ENCODE measurements at places on chromosomes 7 and 10.
A peak's percentile ranks its signal among the peaks of the same experiment; 100 is the strongest.

- DNase-seq: no peak
Observed at GRCh38 chr10:20871970-20872369, 25.1 kb downstream of the NEBL start.

DNA sequence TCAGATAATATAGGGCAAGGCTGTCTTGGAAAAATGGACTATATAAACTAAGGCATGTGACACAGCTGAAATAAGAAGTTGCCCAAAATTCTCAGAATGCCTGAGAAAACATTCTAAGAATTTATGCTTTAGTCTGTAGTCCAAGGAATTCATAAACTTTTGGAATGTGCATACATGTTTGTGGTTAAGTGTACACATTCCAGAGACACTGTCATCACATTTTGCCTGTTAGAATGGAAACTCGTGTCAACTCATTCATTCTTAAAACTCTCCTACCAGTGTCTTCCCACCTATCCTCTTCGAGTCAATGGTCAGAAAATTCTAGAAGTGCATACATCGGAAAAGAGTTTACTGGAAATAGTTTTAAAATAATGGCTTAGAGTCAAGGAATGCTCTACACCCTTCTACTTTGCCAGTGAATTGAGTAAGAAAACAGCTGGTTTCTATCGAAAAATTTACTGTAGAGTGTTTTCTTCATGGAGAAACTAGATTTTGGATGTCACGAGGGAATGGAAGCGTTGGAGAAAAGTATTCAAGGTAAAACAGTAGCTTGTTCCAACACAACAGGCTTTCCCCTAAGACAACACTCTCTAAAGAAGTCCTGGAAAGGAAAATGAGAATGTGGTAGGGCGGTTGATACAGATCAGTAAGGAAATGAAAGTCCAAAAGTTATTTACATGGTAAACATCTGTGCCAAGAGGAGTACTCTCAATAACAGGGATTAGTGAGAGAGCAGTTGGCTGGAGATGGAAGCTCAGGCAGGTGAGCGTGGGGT is 1177.6 kb upstream of the C7orf33 start:
- DNase-seq: no peak

DNA sequence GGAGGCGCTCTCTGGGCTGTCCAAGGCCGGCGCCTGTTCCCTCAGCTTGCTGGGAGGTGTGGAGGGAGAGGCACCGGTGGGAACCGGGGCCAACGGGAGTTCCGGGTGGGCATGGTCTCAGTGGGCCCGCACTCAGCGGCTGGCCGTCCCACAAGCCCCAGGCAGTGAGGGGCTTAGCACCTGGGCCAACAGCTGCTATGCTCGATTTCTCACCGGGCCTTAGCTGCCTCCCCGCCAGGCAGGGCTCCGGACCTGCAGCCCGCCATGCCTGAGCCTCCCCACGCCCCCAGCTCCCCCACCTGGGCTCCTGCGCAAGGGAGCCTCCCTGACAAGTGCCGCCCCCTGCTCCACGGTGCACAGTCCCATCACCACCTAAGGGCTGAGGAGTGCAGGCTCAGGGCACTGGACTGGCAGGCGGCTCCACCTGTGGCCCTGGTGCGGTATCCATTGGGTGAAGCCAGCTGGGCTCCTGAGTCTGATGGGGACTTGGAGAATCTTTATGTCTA is 276.5 kb downstream of the SH2D4B start:
- no peak for DNase-seq

GRCh38 chr10:30562787-30563186 is 66.8 kb downstream of the LYZL2 start:
- DNase-seq: no peak

DNA sequence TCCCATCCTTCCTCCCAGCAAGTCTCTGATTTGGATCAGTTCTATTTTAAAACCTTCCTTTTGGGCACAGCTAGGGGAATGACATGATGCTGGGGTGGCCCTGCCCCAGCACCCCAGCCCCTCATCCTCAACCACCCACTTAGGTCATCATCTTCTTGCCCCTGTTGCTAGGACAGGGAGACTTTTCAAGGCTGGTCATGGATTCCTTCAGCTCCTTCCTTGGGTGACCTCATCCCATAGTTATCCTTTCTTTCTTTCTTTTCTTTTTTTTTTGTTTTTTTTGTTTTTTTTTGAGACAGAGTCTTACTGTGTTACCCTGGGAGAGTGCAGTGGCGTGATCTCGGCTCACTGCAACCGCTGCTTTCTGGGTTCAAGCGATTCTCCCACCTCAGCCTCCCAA is 127.2 kb downstream of the WDFY4 start:
- no peak for DNase-seq

DNA sequence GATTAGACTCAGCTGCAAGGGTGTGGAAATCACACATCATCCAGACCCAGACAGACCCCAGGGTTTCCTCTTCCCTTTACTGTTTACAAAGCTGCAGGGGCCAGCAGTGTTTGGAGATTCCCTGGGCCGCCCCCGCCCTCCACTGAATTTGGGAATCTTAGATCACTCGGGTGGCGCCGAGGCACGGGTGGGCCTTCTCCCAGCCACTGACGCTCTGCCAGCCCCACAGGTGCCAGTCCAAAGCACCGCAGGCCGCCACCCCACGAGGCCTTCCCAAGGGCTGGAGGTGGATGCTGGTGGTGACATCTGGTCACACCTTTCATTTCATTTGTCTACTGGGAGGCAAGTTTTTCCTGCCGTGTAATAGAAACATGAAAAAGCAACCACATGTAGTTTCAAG is 439.4 kb upstream of the FOXK1 start:
- no peak for DNase-seq

DNA sequence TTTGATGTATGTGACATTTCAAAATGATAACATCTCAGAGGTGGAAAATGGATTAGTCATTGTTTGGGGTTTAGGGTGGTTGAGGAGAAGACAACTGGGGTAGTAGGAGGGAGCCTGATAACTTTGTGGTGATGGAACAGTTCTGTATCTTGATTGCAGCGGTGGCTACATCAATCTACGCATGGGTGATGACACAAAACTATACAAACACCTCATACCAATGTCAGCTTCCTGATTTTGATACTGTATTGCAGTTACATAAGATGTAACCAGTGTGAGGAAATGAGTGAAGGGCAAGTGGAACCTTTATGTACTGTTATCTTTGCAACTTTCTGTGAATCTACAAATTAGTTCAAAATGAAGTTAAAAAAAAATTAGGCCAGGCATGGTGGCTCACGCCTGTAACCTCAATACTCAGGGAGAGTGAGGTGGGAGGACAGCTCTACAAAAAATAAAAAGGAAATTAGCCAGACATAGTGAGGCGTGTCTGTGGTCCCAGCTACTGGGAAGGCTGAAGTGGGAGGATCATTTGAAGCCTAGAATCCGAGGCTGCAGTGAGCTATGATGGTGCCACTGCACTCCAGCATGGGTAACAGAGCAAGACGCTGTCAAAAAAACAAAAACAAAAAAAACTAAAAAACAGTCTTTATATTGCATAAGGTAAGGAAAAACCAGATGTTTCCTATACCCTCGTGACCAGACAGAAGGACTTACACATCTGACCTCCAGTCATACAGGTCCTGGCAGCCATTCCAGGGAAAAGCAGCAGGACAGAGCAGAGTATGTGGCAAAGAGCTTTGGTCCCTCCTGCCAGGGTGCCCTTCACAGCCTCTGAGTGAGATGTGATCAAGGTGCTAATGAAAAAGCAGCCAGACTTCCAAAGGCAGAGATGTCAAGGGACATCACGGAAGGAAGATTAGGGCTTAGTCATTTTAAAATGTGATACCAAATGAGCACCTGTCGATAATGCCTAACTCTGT is 50.8 kb downstream of the CYTH3 start:
- peak; percentile 14 for DNase-seq

GRCh38 chr7:139620676-139621344 is 97.3 kb downstream of the CLEC2L start:
- DNase-seq: no peak

GRCh38 chr7:151885202-151885580 is 8.3 kb upstream of the PRKAG2 start:
- no peak for DNase-seq

DNA sequence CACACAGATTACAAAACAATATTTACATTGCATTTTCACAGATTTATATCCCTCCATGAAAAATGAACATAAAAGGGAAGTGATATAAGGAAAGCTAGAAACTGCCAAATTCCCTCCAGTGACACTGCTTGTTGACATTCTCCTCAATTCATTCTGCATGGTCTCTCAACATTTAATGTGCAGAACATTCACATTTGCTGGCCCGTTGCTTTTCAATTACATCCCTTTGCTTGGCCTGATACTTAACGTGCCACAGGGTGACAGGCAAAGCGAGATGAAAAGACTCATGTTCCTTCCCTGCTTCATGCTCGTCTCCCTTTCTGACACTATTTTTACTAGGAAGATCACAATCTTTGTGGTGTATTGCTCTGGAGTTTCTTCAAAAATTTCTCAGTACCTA is 1019.7 kb upstream of the LRRN3 start:
- DNase-seq: no peak

DNA sequence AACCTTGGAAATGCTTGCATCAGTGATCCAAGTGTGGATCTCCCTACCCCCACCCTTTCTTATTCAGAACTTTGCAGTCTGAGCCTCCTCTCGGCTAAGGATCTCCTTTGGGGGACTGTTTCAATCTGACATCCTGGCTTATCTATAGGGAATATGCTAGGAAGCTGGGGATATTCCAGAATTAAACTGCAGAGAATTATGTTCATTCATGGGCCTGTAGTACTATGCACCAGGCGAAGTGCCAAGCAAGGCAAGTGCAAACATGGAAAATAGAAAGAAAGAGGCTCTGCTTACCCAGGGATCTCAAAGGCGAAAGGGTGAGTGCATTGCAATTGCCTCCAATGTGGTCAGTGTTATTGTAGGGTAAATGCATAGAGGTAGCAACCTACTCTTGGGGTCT is 96.5 kb downstream of the CACNB2 start:
- no peak for DNase-seq

- no peak for DNase-seq
Observed at GRCh38 chr7:33298848-33299247, 169.5 kb downstream of the BBS9 start.

- DNase-seq: no peak
Observed at GRCh38 chr7:149468208-149468607, 7.3 kb upstream of the ZNF777 start.

GRCh38 chr7:39291628-39292410 is 274.4 kb upstream of the YAE1 start:
- DNase-seq: no peak

- no peak for DNase-seq
Observed at GRCh38 chr7:40987571-40987970, 715.3 kb downstream of the INHBA start.

DNA sequence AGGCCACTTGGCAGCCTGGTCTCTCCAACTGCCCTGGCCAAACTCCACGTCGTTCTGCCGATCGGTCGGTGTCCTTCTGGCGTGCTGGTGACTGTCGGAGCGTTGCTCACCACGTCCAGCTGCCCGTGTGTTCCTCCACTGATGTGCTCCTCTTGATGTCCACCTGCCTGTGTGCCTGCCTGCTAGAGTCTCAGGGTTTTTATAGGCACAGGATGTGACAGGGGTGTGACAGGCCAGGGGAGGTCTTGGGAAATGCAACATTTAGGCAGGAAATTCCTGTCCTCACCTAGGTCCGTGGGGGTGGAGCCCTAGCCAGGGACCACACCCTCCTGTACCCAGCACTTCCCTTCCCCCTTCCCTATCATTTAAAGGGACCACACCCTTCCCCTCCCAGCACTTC is 25.2 kb upstream of the CFAP46 start:
- no peak for DNase-seq

DNA sequence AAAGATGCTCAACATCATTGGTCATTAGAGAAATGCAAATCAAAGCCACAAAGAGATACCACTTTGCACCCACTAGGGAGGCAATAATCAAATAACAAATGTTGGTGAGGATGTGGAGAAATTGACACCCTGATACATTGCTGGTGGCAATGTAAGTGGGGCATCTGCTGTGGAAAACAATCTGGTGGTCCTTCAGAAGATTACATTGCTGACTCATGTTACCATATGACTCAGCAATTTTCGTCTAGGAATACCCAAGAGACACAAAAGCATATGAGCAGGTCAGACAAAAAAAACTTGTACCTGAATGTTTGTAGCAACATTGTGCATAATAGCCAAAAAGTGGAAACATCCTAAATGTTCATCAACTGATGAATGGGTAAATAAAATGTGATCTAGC is 4.9 kb upstream of the CLDN3 start:
- DNase-seq: no peak

GRCh38 chr10:124069341-124070264 is 23.8 kb downstream of the CHST15 start:
- DNase-seq: no peak

DNA sequence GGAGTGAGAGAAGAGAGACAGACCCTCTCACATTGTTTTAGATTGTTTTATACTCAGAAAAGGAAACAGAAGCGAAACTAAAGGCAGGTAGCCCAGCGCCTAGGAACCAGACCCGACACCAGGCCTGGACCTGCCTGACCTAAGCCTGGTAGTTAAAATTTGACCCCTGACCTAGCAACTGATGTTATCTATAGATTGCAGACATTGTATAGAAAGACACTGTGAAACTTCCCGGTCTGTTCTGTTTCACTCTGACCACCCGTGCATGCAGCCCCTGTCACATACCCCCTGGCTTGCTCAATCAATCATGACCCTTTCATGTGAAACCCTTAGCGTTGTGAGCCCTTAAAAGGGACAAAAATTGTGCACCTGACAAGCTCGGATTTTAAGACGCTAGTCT is 31.6 kb downstream of the VIPR2 start:
- no peak for DNase-seq

GRCh38 chr7:90251304-90251635 is 6.3 kb downstream of the CFAP69 start:
- no peak for DNase-seq

GRCh38 chr7:5553298-5553877 is 129.8 kb upstream of the TNRC18 start:
- DNase-seq: no peak

GRCh38 chr7:150379441-150380379 is 580 bp downstream of the ZNF775 start:
- DNase-seq: no peak

GRCh38 chr7:80908360-80908797 is 10.5 kb downstream of the SEMA3C start:
- DNase-seq: no peak

- no peak for DNase-seq
Observed at GRCh38 chr10:123741146-123741545, 75.0 kb downstream of the GPR26 start.

DNA sequence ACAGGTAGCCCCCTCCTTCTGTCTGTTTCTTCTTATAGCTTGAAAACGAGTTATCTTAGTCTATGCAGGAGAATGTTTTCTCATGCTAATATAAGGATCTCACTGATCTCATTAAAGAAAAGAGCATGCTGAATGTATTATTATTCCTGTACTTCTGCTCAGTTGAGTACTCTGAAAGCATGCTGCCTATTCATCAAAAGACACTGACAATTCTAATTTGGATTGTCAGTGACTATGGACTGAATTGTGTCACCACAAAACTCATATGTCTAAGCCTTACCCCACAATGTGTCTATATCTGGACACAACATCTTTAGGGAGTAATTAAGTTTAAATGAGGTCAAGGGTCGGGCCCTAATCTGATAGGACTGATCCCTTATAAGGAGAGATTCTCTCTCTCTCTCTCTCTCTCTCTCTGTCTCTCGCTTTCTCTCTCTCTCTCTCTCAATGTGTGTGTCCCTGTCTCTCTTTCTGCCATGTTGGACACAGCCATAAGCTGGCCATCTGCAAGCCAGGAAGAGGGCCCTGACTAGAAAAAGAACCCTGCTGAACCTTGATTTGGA is 98.4 kb downstream of the GNAT3 start:
- no peak for DNase-seq

- DNase-seq: no peak
Observed at GRCh38 chr10:69181433-69181832, 1.4 kb downstream of the SUPV3L1 start.

All from effector memory CD4-positive, alpha-beta T cell (primary cell).